ENCODE measurements at places on chromosomes 16 and 17.

- no peak for DNase-seq
Measured at GRCh38 chr16:628321-629061, 2.3 kb upstream of the WFIKKN1 start.

DNA sequence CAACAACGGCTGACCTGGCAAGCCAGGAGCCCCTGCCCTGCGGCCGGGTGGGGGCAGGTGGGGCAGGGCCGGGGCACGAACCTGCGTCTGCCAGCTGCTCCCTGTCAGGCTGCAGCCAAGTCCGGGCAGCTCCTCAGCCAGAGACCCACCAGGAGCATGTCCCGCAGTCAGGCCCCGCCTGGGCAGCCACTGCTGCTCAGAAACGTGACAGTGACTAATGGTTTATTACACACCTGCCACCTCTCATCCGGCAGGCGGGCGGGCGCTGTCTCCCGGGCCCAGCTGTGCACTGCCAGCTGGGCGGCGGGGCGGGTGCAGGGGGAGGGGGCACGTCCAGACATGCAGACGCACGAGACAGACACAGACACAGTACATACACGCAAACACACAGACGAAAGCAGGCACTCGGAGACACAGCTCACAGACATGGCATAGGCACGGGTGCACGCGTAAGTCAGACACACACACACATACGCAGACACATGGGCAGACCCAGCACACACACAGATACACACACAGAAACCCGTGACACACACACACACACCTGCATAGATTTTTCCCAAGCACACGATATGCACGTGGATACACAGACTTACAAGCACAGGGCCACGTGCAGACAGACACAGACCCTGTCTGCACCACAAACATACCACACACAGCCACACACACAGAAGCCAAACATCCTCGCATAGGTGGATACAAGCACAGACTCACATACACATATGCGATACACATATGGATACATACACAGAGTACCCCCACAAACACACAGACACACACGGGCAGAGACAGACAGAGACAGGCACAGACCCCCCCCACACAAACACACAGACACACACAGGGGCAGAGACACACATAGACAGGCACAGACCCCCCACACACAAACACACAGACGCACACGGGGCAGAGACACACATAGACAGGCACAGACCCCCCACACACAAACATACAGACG, 248.3 kb upstream of the CIBAR2 start:
- peak; percentile 51 for DNase-seq

- DNase-seq, result peak; percentile 35
Measured at GRCh38 chr16:13767215-13767614, 152.7 kb upstream of the ERCC4 start.

DNA sequence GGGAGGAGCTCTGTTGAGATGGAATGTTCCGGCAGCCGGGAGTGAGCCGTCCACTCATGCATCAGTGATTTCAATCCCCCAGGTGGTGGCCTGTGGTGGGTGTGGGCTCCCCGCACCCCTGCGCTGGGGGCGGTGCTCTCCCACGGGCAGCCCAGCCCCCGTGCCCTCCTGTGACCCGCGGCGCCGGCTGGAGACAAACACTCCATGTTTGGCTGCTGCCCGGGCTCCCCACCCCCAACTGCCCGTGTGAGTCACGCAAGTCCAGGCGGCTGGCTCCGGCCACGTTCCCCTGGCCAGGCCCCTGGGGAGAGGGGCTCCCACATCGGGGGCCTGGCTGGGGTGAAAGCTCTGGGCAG, 29.4 kb downstream of the CACNA1H start:
- peak; percentile 77 for DNase-seq

- DNase-seq, result no peak
Measured at GRCh38 chr16:77148121-77148520, 42.9 kb upstream of the MON1B start.

DNA sequence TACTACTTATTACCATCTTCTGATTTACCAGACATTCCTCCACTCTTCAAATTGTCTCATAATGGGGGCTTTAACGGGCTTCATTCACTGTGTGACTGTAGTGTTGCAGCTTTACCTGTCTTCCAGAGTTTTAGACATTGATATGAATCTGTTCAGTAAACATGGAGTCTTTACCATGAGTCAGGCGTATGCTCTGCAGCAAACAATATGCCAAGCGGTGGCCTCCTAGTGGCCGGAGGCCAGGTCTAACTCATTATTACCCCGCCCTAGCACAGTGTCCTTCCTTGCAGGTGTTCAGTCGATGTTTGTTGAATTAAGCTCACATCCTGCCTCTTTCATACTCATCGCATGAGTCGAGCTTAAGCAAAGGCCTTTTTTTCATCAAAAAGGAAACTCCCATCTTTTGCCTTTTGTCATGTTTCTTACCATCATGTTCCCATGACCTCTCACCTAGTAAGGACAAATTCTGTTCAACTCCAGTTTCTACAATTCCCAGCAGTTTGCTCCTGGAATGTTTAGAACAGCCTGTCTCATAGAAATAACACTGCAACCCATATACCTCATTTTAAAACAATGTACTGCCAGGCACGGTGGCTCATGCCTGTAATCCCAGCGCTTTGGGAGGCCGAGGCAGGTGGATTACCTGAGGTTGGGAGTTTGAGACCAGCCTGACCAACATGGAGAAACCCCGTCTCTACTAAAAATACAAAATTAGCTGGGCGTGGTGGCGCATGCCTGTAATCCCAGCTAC, 39.4 kb downstream of the TUBD1 start:
- peak; percentile 94 for DNase-seq

GRCh38 chr16:8720967-8721308, 46.5 kb downstream of the ABAT start:
- no peak for DNase-seq

GRCh38 chr16:52584354-52585320, 37.7 kb upstream of the TOX3 start:
- no peak for DNase-seq

- DNase-seq, result no peak
Measured at GRCh38 chr16:67229906-67230808, 3.2 kb downstream of the TMEM208 start.

GRCh38 chr16:66712512-66712911, 16.0 kb upstream of the CMTM4 start:
- no peak for DNase-seq

GRCh38 chr17:11278186-11278991, 37.4 kb downstream of the SHISA6 start:
- no peak for DNase-seq

DNA sequence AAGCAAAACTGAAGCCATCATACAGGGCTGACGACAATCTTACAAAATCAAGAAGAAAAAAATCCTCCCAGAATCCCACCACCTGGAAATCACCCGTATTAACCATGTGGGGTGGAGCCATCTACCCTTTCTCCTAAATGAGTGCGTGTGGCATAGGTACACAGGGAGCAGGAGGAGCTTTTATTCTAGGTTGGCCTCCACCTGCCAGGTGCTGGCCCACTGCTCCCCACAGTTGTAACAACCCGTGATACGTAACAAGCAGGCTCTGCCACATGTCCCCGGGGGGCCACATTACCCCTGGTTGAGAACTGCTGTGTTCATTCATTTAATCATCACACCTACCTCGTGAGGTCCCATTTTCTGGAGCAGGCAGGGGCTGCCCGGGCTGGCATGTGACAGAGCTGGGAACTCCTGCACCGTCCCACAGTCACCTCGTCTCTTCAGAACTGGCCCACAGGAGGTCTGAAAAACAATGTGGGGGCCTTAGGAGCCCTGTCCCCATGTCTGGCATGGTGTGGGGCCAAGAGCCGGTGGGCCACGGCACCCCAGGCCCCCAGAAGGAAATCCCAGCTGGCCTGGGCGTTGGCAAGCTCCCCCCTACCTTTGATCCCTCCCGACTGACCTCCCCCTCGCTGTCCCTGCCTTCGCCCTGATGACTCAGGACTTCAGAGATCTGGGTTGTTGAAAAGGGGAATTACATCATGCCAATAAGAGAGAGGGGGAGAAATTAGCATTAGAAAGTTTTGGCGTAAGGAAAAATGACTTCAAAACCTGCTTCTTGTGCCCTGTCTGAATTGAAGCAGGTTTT, 12.9 kb downstream of the CMIP start:
- DNase-seq, result peak; percentile 86

DNA sequence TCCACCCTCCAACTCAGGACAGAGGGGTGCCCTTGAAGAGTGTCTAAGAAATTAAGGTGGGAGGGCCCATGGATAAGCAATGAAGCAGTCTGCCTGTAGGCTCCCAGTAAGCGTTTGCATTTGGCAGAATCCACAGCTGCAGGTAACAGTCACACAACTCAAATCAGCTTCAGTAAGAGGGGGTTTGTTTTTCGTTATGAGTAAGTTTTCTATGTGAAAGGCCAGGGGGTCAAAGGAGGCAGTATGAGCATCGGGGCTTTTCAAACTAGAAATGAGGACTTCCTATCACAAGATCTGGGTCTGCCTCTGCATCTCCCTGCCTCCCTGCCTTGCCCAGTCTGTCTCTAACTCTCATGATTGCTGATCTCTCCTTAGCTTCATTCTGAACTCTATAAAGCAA, 128.1 kb upstream of the CCL2 start:
- DNase-seq, result no peak

DNA sequence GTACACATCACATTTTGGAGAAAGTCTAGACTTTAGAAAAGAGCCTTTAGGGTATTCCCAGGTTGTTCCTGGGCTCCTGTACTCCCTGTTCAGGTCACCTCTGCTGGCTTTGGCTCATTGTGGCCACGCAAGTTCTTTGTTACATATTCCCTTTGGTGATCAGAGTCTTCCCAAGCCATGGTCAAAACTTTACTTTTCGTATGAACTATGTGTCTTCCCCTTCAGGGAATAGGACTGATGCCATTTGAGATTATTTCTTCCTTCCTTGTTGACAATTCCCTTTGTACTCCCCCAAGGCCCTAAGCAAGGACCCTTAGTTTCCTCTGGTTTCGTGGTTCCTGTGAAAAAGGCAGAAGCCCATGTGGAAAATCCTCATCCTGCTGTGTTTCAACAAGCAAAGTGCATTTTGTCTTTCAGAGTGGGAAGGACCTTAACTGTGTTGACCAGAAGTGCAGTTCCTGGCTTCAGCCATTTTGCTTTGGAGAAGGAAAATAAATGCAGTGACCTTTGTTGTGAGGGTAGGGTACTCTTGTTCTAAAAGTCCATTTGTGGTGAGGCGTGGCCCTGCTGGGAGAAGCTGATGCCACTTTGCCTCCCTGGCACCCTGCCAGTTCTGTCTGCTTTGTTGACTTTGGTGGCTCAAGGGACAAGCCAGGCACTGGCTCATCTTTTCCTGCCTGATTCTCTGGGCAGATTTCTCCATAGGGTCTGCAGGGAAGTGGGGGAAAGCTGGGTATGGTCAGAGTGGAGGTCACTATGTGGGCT, 55.1 kb downstream of the ZNRF1 start:
- DNase-seq, result no peak

DNA sequence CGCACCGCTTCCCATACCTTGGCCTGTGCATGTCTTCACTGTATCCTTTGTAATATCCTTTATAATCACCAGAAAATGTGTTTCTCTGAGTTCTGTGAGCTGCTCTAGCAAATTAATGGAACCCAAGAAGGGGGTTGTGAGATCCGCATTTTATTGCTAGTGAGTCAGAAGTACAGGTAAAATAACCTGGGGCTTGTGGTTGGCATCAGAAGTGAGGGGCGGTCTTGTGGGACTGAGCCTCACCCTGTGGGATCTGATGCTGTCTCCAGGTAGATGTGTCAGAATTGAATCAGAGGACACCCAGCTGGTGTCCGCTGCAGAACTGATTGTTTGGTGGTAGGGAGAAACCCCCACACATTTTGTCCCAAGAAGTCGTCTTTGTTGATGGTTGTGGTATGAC, 382.4 kb downstream of the SNX29 start:
- no peak for DNase-seq
